Activated T-helper 9 cell treated with anti-CD3 and anti-CD28 coated beads, Interleukin-2, amount 50 U/mL, for 16 hours (primary cell): ENCODE measurements at places on chromosomes 3 and 15.

DNA sequence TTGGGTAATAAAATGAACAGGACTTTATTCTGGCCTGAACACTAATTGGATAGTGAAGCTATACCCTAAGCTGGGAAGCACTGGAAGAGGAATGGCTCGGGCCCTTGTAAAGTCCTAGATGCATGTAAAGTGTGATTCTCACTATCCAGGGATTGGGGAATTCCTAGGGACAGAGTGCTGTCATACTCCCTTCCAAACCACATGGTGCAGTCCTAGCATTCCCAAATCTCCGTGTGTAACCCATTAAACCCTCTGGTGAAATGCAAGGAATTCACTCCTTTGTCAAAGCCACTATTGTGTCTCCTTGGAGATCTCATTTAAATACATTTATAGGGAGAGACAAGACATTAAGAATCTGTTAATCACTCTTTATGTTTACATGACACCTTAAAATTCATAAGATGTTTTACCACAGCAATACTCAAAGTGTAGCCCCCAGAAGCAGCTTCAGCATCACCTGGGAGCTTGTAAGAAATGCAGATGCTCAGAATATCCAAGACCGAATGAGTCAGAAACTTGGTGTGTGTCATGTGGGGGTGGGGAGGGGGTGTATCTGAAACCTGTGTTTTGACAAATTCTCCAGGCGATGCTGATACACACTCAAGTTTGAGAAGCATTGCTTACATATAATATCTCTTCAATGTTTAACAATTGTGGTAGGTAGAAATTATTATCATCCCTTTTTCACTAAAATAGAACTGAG is 121.8 kb upstream of the NPHP3 start:
- DNase-seq: no peak

GRCh38 chr3:130640027-130640426 is 106.6 kb downstream of the PIK3R4 start:
- no peak for DNase-seq

DNA sequence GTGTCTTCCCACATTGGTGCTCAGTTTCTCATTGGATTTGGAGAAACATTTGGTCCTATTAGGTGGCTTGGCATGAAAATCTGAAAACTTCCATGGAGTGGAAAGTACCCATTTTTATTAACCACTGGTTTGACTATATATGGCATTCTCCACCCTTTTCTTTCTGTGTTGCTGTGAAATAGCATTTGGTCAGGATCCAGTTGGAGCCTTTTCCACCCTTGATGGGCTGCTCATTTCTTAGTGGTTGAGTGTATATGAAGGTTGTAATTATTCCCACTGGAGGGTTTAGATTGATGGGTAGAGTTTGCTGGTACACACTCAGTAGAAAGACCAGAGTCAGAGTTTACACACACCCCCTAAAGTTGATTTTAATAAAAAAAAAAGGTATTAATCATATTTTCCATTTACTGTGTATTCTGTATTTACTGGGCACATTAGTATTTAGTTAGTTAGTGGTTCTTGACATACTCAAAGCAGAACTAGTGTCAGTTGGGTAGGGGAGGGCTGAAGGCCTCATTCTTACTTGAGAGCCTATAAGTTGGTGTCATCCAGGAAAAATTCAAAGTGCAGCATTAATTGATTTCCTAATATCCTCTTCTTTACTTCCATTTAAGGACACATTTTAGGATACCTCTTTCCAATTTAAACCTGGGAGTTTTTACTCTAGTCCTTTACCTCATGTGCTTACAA is 69.5 kb downstream of the FLNB start:
- DNase-seq: no peak

GRCh38 chr3:174332391-174332790 is 526.7 kb upstream of the NAALADL2 start:
- no peak for DNase-seq

DNA sequence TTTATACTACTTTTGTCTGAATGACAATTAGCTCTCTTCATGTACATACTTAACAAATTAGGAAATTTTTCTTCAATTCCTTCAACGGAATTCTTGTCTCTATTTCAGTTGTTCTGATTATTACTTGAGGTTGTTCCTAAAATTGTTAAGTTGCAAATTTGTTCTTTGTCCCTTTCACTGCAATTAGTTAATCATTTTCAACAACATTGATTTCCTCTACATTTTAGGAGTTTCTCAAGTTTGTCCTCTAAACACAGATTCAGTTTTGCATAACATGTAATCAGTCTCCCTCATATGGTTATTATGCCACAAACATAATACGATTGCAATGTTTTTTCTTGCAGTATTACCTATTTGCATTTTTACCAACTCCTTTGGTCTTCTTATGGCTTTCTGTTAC is 283.5 kb downstream of the SV2B start:
- DNase-seq: no peak

GRCh38 chr3:106305127-106305526 is 436.3 kb upstream of the CBLB start:
- no peak for DNase-seq

DNA sequence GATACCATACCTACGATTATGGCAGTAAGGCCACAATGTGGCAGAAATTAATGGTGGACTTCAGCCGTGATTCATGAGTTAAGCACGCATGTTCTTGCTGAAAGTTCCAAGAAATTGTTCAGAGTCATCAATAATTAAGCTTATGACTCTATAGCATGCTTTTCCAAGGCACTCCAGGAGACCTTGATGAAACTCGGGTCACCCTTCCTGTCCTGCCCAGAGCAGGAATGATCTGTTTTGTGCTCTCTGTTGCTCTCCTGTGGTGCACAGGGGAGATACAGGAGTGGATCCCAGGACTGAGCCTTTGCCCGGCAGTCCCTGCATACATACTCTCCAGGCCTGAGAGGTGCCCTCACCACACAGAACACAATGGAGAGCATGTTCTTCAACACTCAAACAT is 141.6 kb upstream of the SLC2A2 start:
- DNase-seq: no peak
